Activated naive CD8-positive, alpha-beta T cell treated with anti-CD3 and anti-CD28 coated beads, Interleukin-2, amount 50 U/mL, for 16 hours (primary cell): ENCODE measurements at places on chromosomes 6 and 20.

- no peak for DNase-seq
Measured at GRCh38 chr6:142443532-142443931, 141.7 kb downstream of the ADGRG6 start.

DNA sequence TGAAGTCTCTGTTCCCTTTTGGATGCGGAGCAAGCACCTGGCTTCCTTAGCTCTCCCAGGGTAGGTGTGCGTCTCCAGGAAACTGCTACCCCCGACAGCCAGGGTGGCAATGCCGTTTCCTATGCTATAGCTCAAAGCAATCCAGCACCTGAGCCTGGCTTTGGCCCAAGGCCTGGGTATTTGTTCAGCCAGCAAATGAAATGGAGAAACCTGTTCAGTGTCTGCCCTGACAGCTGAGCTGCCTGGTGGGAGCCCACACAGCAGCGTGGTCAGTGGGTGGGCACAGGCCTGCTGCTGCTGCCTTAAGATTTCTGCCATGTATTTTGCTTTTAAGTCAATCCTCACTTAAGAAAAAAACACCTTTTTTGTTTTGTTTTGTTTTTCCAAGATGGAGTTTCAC lies 13.7 kb downstream of the SPATA2 start:
- no peak for DNase-seq

DNA sequence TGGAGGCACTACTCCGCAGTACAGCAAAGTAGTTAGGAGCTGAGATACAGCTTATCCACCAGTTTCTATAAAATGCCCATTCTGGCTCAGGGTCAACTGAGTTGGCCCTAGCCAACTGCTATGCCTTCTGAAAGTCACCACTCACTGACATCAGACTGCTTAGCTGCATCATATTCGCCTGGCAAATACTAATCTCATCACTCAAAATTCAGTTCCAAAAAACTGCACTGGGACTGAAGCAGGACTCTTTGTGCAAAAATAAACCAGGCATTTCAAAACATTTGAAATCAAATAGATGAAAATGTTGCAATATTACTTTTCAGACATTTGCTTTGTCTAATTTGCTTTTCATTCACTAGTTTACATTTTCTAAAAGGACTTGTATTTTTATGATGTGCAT lies 230.0 kb downstream of the ALDH8A1 start:
- no peak for DNase-seq

DNA sequence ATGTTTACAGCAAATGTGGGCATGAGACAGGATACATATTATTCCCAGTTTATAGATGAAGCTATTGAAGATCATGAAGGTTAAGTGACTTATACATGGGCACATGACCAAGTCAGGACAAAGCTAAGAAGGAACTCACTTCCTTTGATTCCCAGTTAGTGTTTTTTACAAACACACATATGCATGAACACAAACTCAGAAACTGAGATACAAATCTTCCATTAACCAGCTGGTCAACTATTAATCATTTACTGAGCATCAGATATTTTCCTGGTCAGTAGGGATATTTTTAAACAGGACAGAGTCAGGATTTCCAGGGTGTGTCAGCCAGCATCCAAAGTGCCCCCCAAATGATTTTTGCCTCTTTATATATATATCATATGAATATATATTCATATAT lies 222.2 kb downstream of the OGFRL1 start:
- no peak for DNase-seq

DNA sequence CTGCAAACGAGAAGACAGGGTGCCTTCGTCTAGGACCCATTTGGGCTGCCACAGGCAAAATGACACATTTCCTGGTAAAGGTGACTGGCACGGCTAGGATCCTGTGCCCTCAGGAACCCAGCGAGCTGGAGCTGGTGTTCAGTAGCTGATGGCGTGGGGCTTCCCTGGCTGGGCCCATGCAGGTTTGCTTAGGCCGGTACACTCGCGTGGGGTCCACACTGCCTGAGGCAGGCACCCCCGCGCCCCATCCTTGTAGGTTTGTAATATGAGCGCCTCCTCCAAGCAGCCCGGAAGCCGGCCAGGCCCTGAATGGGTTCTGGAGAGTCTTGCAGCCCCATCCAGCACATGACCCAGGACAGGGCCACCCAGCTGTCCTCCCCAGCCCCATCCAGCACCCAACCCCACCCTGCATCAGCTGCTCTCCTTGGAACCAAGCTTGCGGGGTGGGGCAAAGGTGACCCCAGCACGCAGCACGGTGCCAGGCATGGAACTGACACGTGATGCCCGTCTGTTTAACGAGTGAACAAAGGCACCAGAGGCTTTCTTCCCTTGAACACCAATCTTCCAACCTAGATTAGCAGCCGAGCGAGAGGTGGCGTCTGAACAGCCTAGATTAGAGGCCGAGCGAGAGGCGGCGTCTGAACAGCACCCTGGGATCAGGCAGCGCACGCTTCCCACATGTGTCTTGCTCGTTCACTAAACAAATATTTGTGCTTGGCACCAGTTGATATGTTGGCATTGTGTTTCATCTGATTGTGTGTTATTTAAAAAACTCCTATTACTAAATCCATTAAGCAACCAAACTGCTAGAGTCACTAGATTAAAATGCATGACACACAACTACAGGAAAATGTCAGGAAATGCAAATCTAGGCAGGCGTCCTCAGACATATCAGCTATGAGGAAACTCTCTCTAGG lies 112.1 kb downstream of the DLL1 start:
- no peak for DNase-seq

- no peak for DNase-seq
Measured at GRCh38 chr20:3658716-3659491, 4.3 kb downstream of the GFRA4 start.

DNA sequence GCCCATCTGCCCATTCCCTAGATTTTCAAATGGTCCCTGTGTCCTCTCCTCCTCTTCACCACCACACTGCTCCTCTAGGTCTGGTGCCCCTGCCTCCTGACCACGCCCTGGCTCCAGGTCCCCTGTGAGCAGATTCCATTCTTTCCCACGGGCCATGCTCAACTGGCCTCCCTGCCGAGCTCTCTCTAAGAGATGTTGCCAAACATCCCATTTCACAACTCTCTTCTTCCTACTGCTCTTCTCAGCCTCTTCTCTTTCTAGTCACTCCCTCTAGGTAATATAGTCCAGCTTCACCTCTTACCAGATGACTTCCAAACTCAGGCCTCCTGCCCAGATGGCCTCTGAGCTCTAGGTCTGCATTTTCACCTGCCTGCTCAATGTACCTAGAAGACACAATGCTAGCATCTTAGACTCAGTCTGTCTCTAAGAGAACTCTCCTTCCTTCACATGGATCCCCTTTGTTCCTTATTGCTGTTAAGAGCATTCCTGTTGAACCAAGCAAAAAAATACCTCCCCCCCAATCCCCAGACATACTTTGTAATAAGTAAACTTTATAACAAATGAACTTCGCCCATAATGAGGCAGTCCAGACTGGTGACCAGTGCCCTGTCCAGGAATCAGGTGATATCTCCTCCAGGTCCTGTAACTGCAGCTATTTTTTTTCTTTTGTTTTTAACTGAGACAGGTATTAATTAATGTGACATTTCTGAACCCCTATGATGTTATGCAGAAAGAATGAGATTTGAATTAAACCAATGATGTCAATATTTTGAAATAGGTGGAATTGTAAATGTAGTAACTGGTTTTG lies 79.0 kb downstream of the LYRM4 start:
- DNase-seq: no peak

GRCh38 chr20:44695674-44696300 lies 19.4 kb upstream of the CCN5 start:
- no peak for DNase-seq

GRCh38 chr6:51474022-51474975 lies 613.1 kb downstream of the PKHD1 start:
- no peak for DNase-seq

- DNase-seq: no peak
Measured at GRCh38 chr20:2693286-2694007, 867 bp downstream of the EBF4 start.

DNA sequence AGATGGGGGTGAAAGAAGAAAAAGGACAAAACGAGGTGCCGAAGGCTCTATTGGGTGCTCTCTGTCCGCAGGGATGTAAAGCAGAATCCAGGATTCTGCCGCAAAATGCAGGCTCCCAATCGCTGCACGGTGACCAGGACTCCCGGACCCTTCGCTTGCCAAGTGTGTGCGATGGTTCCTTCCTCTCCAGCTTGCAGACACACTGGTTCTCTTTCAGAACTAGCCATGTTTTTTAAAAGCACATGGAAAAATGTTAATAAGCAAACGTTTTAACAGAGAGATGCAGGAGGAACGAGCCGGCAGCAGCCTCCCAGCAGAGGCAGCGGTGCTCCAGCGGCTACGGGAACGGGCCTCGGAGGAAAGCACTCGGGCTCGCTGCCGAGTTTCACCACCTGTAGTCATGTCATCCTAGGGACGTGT lies 59.6 kb downstream of the ZNF831 start:
- no peak for DNase-seq

DNA sequence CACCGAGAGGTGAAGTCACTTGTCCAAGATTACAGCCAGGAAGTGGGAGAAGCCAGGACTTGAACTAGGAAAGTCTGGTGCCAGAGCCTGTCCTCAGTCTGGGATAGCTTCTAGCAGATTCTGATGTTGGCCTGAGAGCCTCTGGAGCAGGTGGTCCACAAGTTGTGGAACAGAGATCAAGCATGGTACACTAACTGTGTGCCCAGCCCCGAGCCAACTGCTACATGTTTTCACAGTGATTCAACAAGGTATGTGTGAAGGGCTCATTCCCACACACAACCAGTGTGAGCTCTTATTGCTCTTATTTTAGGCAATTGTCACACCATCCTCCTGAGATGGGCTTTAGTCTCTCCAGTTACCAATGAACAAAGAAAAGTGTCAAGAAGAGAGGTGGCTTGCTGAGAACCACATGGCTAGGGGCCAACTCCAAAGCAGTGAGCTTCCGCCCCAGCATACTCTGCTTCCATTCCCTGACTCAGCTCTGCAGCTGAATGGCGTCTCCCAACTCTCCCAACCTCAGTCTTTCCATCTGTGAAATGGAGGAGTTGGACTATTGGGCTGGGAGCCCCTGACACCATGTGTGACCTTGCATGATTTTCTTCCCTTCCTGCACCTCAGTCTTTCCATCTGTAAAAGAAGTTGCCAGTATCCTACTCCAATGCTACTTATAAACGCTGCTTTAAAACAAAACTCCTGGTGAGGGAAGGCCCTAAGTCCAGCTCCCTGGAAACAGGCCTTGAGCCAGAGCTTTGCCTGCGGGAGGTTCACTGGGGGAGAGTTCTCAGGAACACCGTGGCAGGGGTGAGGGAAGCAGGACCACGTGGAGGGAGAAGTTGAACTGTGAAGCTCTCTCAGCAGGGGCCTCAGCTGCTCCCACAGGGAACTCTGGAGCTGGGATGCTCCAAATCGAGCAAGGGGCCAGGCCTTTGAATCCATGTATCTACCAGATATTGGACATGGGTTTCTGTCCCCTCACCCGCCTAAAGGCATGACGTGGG lies 40.9 kb downstream of the CDH22 start:
- DNase-seq: no peak

- DNase-seq: no peak
Measured at GRCh38 chr6:89685311-89685710, 46.8 kb upstream of the LYRM2 start.

DNA sequence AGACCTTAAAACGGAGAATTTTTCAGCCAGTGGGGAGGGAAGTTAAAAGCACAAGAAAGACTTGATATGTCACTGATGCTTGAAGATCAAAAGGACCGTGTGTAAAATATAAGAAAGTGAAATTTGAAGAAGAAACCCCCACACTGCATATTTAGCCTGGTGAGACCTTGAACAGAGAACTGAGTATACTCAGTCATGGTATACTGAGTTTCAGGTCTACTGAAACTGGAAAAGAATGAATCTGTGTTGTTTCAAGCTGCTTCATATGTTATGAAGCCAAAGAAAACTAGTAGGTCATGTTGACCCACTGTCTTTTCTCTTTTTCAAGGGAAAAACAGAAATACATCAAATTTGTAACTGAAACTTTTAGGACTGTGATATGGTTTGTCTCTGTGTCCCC lies 443.8 kb upstream of the GJE1 start:
- no peak for DNase-seq

DNA sequence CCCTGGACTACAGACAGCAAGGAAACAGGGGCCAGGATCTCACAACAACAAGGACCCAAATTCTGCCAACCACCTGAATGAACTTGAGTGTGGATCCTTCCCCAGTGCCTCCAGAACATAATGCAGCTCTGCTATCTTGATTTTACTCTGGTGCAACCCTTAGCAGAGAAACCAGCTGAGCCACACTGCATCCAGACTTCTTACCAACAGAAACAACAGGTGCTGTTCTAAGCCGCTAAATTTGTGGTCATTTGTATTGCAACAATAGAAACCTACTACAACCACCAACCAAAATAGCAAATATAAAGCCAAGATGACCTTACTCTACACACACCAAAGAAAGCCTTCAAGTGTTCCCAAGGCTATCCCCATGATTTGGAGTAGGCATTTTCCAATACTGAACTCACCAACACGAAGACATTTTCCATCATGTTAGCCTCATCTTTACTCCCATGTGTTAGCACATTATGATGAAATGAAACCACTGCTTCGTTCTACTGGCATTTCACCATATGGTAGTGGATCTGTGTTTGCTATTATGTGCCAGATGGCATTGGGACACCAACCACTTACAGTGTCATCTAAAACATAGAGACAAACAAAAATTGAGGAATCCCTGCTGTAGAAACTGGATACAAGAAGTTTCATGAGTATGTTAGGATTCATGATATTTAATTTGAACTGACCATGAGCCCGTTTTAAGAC lies 249.8 kb upstream of the ID4 start:
- DNase-seq: no peak
